ENCODE measurements at places on chromosomes 5 and 9.

- H3K36me3 ChIP-seq, result no peaks in the 10 kb centered on the region
- H3K4me3 ChIP-seq, result no peak overlapping the region
- no peaks in the 10 kb centered on the region for H3K4me1 ChIP-seq
- DNase-seq, result no peak
- no peaks in the 10 kb centered on the region for H3K27me3 ChIP-seq
- H3K27ac ChIP-seq, result no peak overlapping the region
These were observed 700.5 kb upstream of the MEF2C start for GRCh38 chr5:89583534-89583933.

DNA sequence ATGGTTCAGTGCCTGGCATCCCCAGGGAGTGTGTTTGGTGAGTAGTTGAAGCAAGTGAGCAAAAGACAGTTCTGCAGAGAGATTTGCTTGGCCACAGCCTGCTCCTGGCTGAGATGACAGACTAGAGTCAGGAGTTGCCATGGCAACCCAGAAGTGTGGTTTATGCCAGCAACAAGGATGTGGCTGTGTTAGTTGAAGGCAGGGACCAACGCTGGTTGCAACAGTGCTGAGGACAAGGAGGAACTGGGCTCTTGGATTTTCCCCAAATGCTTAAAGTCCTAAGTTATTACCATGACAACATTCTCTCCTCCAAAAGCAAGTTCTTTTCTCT, 2.7 kb downstream of the NXNL2 start:
- H3K27ac ChIP-seq, result no peak overlapping the region
- peak; percentile 33 for DNase-seq
- H3K4me3 ChIP-seq, result no peak overlapping the region
- H3K4me1 ChIP-seq, result no peaks in the 10 kb centered on the region
- peaks cover 38% of the 10 kb centered on the region for H3K27me3 ChIP-seq

GRCh38 chr5:66609615-66610014, 13.4 kb downstream of the MAST4 start:
- no peak overlapping the region for H3K27ac ChIP-seq
- no peaks in the 10 kb centered on the region for H3K36me3 ChIP-seq
- no peak overlapping the region for H3K4me3 ChIP-seq

DNA sequence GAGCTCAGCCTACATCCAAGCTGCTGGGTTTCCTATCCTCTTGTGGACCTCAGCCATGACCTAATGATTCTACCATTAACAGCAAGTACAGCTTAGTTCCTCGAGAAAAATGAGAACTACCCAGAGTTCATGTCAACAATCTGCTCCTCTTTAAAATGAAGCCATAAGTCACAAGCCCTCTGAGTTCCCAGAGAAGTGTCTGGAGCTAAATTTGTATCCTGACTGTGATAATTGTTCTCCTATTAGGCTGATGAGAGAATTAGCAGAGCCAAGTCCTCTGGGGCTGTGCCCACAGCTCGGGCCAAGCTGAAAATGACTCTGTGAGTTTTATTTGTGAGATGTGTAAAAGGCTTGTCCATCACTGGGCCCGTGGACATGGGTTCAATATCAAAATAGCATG, 145.1 kb upstream of the SMIM23 start:
- no peak for DNase-seq
- no peak overlapping the region for H3K4me3 ChIP-seq
- no peaks in the 10 kb centered on the region for H3K36me3 ChIP-seq
- H3K4me1 ChIP-seq, result no peaks in the 10 kb centered on the region
- H3K27me3 ChIP-seq, result peaks cover 3% of the 10 kb centered on the region

- DNase-seq, result no peak
- no peaks in the 10 kb centered on the region for H3K27me3 ChIP-seq
- H3K36me3 ChIP-seq, result no peaks in the 10 kb centered on the region
- H3K4me3 ChIP-seq, result no peak overlapping the region
- peaks cover 12% of the 10 kb centered on the region for H3K4me1 ChIP-seq
These were observed 101.0 kb upstream of the SMC2 start for GRCh38 chr9:103992938-103993579.

DNA sequence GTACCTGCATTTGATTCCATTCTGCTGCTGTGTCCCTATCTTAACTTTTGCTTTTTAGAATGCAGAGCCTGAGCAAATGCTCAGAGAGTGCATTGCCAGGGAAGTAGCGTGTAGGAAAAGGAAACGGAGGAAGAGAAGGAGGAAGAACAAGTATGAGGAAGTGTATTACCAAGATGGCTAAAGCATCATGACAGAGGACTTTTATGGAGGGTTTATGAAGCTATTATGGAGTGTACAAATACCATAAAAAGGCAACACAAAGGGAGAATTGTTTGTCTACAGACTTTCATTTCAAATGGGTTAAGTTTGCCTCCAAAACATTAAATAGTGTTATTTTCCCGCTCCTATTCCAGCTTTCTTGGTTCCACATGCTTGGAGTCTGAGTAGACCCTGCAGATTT, 1899.8 kb upstream of the NUDT12 start:
- H3K4me3 ChIP-seq, result no peak overlapping the region
- H3K27me3 ChIP-seq, result no peaks in the 10 kb centered on the region
- H3K4me1 ChIP-seq, result no peaks in the 10 kb centered on the region

- H3K36me3 ChIP-seq, result no peaks in the 10 kb centered on the region
- DNase-seq, result no peak
- peaks cover 29% of the 10 kb centered on the region for H3K4me1 ChIP-seq
- no peak overlapping the region for H3K4me3 ChIP-seq
- no peak overlapping the region for H3K27ac ChIP-seq
- H3K27me3 ChIP-seq, result no peaks in the 10 kb centered on the region
These were observed 5.8 kb upstream of the RAB14 start for GRCh38 chr9:121207371-121207940.

- no peak overlapping the region for H3K4me3 ChIP-seq
- no peak for DNase-seq
- no peak overlapping the region for H3K27ac ChIP-seq
- H3K4me1 ChIP-seq, result no peaks in the 10 kb centered on the region
- peaks cover 15% of the 10 kb centered on the region for H3K27me3 ChIP-seq
- H3K36me3 ChIP-seq, result no peaks in the 10 kb centered on the region
These were observed 408.0 kb upstream of the SLC30A5 start for GRCh38 chr5:68685863-68686262.

- no peak overlapping the region for H3K27ac ChIP-seq
- H3K4me3 ChIP-seq, result no peak overlapping the region
- no peaks in the 10 kb centered on the region for H3K4me1 ChIP-seq
- H3K27me3 ChIP-seq, result no peaks in the 10 kb centered on the region
- no peak for DNase-seq
These were observed 334.0 kb downstream of the NFIB start for GRCh38 chr9:13979941-13980318.

- no peaks in the 10 kb centered on the region for H3K4me1 ChIP-seq
- no peaks in the 10 kb centered on the region for H3K27me3 ChIP-seq
- no peak for DNase-seq
- H3K4me3 ChIP-seq, result no peak overlapping the region
These were observed 195.8 kb upstream of the CDH6 start for GRCh38 chr5:30997681-30998080.

DNA sequence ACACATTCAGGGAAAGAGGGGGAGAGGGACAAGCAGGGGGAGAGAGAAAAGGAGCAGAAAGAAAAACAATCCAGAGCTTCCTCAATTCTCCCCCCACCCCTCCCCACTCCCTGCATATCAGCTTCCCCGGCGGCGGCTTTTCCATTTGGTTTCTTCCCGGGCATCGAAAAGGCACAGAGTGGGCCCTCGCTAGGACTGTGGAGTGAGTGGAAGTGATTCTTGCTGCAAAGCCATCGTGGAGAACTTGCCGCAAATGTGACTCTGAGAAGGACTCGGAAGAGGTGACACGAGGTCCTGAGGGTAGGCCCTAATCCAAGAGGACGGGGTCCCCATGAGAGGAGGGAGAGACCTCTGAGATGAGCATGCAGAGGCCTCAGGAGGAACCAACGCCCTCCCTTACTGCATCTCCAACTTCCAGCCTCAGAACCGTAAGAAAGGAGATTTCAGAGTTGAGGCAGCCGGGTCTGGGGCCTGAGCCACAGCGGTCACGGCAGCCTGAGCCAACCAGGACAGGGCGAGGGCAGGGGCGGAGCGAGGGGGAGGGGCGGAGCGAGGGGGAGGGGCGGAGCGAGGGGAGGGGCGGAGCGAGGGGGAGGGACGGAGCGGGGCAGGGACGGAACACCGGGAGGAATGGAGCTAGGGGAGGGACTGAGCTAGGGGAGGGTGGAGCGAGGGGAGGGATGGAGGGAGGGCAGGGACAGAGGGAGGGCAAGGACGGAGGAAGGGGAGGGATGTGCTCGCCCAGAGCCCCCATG, 21.2 kb upstream of the SARDH start:
- H3K4me3 ChIP-seq, result no peak overlapping the region
- H3K27me3 ChIP-seq, result peaks cover 4% of the 10 kb centered on the region
- DNase-seq, result no peak
- H3K27ac ChIP-seq, result no peak overlapping the region
- H3K36me3 ChIP-seq, result no peaks in the 10 kb centered on the region

DNA sequence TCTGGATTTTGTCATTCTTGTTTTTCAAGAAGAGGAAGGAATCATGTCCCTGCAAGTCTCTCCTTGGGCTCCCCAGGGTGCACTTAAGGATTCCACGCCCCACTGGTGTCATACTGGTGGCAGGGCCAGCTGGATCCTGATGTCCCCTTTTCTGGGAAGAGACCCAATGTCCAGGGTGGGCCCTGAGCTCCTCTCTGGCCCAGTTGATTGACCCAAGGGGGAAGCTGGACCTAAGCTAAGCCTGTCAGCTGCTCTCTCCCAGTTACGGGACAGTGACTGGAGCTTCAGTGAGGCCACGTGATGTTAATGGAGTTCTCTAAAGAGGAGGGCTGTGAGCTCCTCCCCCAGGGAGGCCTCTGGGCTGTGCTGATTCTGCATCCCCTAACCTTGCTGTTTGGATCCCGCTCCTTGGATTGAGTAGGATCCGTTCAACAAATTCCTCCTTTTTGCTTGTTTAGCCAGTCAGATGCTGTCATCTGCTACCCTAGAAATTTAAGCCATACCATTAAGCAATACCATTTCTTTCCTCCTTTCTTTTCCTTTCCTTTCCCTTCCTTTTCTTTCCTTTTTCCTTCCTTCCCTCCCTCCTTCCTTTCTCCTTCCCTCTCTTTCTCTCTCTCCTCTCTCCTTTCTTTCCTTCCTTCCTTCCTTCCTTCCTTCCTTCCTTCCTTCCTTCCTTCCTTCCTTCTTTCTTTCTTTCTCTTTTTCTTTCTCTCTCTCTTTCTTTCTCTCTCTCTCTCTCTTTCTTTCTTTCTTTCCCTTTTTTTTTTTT, 17.2 kb downstream of the NKX2-5 start:
- no peaks in the 10 kb centered on the region for H3K4me1 ChIP-seq
- H3K27ac ChIP-seq, result no peak overlapping the region
- H3K36me3 ChIP-seq, result no peaks in the 10 kb centered on the region
- peaks cover 7% of the 10 kb centered on the region for H3K27me3 ChIP-seq

DNA sequence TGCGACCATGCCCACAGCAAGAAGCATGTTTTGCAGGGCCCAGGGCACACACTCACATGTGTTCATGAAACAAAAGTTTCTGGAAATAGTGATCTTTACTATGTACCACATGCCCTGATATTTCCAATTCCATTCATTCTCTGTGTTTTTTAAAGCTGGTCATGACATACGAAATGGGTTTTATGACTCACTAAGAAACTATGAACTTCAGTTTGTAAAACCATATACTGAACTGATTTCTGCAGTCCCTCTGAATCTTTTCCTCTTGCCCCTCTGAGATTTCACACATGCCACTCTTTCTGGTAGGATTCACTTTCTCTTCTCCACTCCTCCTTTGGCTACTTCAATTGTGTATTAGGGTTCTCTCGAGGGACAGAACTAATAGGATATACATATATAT, 416.1 kb upstream of the TRPC7 start:
- H3K4me1 ChIP-seq, result no peaks in the 10 kb centered on the region
- no peaks in the 10 kb centered on the region for H3K36me3 ChIP-seq
- H3K27me3 ChIP-seq, result no peaks in the 10 kb centered on the region
- H3K4me3 ChIP-seq, result no peak overlapping the region
- no peak overlapping the region for H3K27ac ChIP-seq
- DNase-seq, result no peak

GRCh38 chr5:133468596-133468995, 143.7 kb downstream of the FSTL4 start:
- peaks cover 2% of the 10 kb centered on the region for H3K4me1 ChIP-seq
- H3K36me3 ChIP-seq, result no peaks in the 10 kb centered on the region
- DNase-seq, result no peak
- H3K27me3 ChIP-seq, result peaks cover 17% of the 10 kb centered on the region
- H3K4me3 ChIP-seq, result no peak overlapping the region

DNA sequence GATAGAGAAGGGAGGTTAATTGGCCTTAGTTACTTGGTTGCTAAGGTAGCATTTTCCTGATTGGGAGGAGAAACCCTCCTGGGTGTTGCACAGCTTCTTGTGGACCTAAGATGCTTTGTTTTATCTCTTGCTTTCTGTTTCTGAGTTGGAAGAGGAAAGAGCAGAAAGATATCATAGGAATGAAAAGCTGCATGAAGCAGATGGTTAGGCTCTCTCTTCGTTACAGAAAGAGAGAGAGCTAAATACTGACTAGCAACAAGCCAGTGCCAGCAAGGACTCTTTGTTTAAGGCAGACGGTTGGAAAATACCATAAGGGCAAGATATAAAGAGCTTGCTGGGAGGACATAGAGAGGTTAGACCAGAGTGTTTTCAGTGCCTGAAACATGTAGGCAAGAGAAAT, 103.1 kb downstream of the ATG10 start:
- no peak overlapping the region for H3K4me3 ChIP-seq
- no peak overlapping the region for H3K27ac ChIP-seq
- H3K4me1 ChIP-seq, result no peaks in the 10 kb centered on the region
- peaks cover 2% of the 10 kb centered on the region for H3K36me3 ChIP-seq
- no peaks in the 10 kb centered on the region for H3K27me3 ChIP-seq

- H3K4me3 ChIP-seq, result no peak overlapping the region
- peaks cover 6% of the 10 kb centered on the region for H3K27me3 ChIP-seq
- no peak overlapping the region for H3K27ac ChIP-seq
- no peaks in the 10 kb centered on the region for H3K36me3 ChIP-seq
- no peak for DNase-seq
- H3K4me1 ChIP-seq, result no peaks in the 10 kb centered on the region
These were observed 27.6 kb downstream of the UBE2QL1 start for GRCh38 chr5:6476313-6476661.

- no peak overlapping the region for H3K27ac ChIP-seq
- no peaks in the 10 kb centered on the region for H3K4me1 ChIP-seq
- H3K36me3 ChIP-seq, result no peaks in the 10 kb centered on the region
- H3K27me3 ChIP-seq, result peaks cover 2% of the 10 kb centered on the region
These were observed 261.3 kb downstream of the COX7C start for GRCh38 chr5:86879086-86879485.

GRCh38 chr5:108942701-108943100, 195.0 kb downstream of the FER start:
- DNase-seq, result no peak
- no peaks in the 10 kb centered on the region for H3K36me3 ChIP-seq
- no peak overlapping the region for H3K4me3 ChIP-seq
- no peak overlapping the region for H3K27ac ChIP-seq
- H3K4me1 ChIP-seq, result peaks cover 5% of the 10 kb centered on the region
